Omental fat pad (tissue), 4 donors: ENCODE measurements at places on chromosomes 11 and 22.

GRCh38 chr11:121636800-121637176 lies 184.0 kb upstream of the SORL1-AS1 start:
- DNase-seq = no peak

GRCh38 chr22:26937213-26937612 lies 279.8 kb downstream of the MIAT start:
- no peak for DNase-seq

DNA sequence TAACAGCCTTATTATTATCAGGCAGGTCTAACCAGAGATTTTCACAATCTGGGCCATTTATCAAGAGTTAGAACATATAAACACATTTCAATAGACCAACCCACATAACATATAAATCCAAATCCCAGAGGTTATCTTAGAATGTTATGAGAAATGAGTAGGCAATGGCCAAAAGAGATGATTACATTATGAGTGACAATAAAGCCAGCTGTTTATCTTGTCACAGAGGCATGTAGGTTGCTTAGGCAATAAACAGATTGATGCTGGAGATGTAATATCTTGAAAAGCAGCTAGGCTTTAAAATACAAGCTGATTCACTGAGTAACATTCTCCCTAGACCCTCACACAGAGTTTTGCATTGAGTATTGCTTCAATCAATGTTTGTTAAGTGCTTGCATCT lies 148.5 kb upstream of the SESN3 start:
- no peak for DNase-seq

DNA sequence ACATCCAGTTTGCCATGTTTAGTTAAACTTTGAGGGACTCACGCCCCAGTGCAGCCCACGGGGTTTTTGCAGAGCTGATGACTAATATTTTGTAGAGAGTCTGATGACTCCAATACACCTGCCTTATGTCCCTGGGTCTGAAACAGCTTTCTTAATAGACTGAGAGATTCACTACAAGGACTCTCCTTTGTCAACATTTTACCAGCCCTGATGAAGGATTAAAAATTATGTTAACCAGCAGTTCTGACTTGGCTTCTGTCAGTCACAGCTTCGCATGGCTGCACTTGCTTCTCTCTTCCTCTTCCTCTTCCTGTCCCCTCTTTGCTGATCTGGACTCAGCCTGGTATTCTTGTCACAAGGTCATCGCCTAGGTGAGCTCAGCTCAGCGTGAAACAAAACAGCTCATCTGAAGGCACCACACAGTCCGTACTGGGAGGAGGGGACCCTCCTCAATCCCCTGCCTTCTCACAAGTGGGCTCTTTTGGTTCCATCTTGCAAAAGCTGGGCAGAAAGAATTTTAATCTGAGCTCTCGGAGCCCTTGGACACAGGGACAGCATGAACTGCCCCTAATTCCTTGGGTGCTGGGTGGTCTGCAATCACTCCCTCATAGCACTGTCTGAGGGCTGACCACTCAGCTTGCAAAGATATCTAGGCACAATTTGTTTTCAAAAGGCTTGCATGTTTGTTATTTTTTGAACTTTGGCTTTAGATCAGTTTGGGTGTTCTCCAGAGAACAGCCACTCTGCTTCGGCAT lies 38.1 kb upstream of the POU2AF1 start:
- DNase-seq = no peak

DNA sequence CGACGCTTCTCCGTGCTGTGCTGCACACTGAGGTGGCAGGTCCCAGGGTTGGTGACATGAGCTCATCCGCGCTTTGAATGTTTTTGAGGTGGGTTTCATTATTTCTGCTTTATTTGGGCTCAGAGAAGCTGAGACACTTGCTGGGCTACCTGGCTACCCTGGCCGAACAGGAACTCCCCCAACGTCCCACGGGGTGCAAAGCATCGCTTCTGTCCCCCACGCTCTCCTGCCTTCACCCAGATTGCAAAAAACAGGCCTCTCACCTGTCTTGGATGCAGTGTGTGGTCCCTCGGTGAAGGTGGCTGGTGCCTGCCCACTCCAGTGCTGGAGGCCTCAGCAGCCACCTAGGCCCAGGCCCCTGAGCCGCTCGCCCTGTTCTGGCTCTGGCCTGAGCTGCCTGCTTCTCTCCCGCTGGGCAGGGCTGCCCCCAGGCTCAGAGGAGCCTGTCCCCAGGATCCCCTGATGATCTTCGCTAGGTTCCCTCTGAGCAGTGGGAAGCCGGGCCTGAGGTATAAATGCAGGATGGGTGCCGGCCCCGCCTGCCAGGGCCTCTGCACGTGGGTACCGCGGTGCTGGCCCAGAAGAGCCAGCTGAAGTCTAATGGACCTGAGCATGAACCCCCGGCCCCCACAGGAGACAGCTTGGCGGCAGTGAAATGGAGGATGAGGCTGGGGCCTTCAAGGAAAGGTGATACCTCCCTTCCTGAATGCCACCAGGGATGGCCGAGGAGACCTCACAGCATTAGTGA lies 15.8 kb upstream of the MRGPRD start:
- no peak for DNase-seq
